Esophagus muscularis mucosa (tissue), 4 donors: ENCODE measurements at places on chromosomes 13 and 19. TPM values are rescaled to one million over a fixed set of nuclear protein-coding genes. Genes with fewer than 3 reads are reported as not detected.

- no peak for DNase-seq
Observed at GRCh38 chr13:111291908-111292307, 28.5 kb upstream of the TEX29 start.

GRCh38 chr19:43532571-43532961 lies 422 bp upstream of the ZNF575 start:
- no peak for DNase-seq

DNA sequence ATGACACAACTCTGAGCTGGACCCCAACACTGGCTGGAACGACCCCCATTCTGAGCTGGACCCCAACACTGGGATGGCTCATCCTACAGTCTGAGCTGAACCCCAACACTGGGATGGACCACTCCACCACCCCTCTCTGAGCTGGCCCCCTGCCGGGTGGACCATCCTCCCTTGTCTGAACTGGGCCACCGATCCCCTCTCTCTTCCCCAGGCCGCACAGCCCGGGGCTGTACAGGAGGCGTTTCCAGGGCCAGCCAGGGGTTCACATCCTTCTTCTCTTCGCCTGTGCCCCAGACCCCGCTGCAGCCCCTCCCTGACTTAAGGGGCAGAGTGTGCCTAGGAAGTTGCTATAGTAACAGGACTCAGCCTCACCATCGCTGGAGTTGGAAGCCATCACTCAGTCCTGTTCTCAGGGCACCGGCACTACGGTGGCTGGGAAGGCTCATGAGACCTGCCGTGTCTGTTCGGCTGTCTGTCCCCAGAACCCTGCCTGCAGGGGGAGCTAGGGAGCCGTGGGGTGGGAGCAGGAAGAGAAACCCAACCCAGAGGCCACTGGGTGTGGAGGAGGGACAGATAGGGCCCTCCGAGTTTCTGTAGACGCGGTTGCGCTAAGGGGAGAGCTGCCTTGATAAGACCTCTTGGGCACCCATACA lies 3.7 kb downstream of the PRKACA start:
- no peak for DNase-seq

DNA sequence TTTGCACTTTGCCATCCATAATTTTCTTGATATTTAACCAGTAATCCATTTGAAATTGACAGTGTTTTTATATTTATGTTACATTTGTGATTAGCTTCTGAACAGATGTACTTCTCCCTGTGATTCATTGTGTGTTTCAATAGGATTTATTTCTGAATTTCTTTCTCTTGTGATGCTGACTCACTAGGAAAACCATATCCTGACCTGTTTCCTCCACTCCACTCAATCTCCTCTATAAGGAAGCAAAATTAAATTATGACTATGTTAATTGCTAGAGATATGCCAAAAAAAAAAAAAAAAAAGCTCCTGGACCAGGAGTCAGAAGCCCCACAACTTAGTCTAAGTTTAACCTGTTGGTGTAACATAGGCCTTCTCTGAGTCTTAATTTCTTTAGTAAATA lies 614.6 kb upstream of the SPRY2 start:
- no peak for DNase-seq

GRCh38 chr19:34722353-34722752 lies 11.7 kb upstream of the ZNF181 start:
- DNase-seq: no peak

DNA sequence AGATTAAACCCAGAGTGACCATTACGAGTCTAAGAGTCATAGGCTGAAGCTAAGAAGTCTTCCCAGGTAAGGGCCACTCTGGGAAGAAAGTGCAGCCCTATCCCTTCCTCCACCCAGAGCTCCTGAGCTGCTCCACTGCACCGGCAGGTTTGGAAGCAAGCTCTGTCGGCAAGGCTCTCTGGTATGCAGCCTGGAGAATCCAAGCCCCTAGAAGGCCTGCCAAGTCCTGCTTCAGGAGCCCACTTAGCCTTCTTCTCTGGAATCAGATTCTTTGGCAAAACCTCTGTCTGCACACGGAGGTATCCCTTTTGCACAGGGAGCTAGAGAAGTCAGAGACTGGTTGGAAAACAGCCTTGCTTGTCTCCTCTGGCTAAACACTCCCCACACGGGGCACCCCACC lies 58.5 kb downstream of the CEBPG start:
- DNase-seq: no peak

DNA sequence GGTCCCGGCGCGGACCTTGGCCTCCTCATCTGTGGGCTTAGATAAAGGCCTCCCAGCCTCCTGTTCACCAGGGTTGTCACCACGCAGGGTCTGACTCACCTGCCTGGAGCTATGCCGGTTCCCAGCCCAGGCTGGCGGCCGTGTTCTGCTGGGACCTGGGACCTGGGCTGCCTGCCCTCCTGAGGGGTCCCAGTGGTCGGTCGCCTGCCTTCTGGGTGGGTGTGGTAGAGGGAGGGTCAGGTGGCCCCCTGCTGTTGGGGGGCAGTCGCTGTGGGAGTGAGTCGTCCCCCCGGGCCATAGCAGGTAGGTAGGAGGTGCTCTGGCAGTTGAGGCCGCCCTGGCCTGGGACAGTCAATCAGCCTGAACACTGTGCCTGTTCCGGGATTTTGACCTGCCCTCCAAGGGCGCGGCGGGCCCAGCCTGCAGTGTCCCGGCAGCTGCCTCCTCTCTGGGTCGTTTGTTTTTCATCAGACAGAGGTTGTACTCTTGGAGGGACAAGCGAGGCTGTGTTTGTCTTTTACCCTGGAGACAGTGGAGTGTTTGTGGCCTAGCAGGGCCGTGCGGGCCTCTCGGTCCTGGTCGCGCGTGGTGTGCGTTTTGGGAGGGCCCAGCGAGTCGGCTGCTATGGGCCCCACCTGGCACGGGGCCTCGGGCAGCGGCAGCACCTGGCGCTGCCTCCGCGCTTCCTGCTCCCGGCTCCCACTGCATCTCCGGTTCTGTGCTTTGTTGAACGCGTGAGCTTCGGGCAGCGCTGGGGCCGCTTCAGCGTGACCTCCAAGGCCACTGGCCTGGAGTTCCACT lies 2.6 kb downstream of the ADAT3 start:
- DNase-seq: no peak

- DNase-seq: no peak
Observed at GRCh38 chr13:79662882-79663281, 181.9 kb downstream of the NDFIP2 start.

- DNase-seq: no peak
Observed at GRCh38 chr13:72523049-72523448, 204.4 kb downstream of the MZT1 start.

Gene IL27RA
- total RNA-seq: 3.0 TPM

- no peak for DNase-seq
Observed at GRCh38 chr13:114237415-114238112, 2.9 kb downstream of the CDC16 start.

DNA sequence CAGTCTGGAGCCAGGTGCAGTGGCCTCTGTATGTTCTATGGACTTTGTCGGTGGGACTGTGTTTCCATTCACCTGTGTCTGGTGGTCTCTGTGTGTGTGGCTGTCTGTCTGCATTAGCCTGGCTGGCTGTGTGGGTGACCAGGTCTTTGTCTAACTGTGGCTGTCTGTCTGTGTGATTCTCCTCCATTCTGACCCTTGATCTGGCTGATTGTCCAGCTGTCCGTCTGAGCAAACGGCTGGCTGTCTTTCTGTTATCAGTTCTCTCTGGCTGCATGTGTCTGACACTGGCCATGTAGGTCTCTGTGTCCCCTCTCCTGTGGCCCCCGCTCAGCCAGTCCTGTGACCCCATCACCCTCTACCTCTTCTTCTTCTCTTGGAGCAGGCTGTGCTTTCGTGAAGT lies 53.2 kb downstream of the CELF5 start:
- DNase-seq: no peak

GRCh38 chr13:35925669-35926068 lies 205.5 kb downstream of the DCLK1 start:
- no peak for DNase-seq

DNA sequence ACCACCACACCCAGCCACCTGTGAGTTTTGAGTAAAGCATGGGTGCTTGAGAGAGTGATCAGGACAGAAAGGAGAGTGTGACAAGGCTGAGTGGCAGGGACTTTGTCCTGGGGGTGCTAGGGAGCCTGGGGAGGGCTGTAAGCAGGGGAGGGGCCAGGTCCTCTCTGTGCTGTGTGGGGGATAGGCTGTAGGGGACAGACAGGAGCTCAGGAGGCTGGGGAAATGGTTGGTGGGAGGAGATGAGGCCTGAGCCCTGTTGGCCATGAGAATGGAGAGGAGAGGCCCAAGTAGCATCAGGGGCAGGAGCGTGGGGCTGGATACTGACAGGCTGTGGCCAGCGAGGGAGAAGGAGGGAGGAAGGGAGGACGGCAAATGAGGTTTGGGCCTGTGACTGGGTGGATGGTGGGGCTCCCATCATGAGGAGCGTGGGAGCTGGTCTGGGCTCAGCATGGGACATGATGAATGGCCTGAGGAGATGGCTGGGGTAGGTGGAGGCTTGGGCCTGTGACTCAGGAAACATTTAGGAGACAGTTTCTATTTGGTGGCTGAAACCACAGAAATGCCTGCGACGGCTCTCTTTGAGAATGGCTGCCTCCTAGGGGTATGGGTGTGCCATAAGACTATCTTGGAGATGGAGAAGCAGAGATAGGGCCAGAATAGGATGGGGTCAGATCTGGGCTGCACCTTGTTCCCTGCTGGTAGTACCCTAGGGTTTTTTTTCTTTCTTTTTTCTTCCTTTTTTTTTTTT lies 25.0 kb downstream of the GRIN2D start:
- no peak for DNase-seq

DNA sequence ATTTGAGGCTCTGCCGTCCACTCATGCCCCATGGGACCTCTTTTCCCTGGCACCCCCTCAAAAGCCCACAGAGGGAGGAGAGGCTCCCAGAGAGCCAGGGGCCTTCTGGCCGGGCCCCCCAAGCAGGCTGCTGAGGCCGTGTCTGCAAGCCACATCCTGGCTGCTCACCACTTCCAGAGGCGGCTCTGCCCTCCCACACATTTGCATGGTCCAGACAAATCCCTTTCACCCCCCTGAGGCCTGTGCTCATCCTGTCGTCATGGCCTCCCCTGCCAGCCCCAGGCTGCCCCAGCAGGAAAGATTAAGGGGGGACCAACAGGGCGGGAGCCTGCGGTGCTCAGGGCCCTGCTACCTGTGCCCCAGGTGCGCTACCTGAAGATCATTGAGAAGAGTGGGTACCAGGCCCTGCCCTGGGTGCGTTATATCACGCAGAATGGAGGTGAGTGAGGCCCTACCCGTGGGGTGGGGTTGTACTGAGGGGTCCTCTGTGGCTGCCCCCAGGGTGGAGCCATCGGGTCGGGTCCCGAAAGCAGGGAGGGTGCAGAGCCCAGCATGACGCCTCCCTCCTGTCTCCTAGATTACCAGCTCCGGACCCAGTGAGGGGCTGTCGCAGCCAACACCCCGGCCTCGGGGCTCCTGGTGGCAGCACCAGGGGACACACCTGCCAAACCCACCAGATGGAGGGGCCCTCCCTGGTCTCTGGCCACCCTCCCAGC lies 36.3 kb downstream of the AP1M1 start:
- no peak for DNase-seq

DNA sequence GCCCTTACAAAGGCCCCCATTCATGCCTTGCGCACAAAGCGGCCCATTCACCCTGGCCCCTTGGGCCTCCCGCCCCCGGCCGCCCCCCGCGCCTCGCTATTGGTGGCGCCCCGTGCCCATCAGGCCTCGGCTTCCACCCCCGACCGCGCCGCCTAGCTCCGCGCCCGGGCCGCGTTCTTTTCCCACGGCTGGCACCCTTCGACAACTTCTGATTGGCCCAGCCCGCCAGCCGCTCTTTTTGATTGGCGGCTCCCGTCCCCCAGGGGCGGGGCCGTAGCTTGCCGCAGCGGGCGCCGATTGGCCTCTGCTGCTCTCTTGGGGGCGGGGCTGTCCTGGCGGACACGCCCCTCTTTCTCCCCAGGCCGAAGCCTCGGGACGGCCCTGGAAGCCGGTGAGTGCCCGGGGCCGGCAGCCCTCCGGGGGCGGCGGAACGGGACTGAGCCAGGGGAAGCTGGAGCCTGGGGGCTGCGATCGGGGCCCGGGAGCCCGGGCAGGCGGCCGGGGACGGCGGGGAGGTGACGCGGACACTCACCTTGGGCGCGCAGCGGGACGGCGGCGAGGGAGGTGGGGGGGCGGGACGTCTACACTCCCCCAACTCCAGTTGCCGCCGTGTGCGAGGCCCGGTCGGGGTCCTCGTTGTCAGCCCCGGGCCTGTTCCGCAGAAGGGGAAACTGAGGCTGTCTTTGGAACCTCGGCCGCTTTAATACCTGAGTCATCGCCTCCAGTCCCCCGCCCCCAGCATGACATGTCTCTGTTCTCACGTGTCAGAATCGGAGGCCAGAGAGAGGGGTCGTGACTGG lies at the start of gene MYH14:
Gene MYH14, plus strand, starts transcription at position 342 of the 800 bp plus-strand sequence. CDS start 6,744 bp downstream, outside the sequence.
- DNase-seq: peak; percentile 93

Gene ZNF30
- 9.6 TPM for total RNA-seq

DNA sequence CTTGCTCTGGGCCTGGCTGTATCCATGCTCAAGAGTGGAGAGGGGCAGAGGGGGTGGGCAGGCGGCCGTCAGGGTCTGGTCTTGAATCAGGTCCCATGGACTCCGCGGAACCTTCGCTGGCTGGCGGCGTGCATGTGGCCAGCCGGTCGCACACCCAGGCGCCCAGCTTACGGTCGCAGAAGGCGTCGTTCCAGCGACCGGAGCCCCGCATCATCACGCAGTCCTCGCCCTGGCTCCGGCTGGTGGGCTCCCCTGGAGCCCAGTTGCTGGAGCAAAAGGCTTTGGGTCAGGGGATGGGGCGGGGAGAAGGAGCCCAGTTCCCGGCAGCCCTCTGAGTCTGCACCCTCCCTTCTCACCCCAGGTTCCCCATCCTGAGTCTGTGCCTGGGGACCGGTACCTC lies 8.5 kb downstream of the TRAPPC5 start:
- DNase-seq: no peak

- no peak for DNase-seq
Observed at GRCh38 chr19:56705939-56706338, 34.4 kb upstream of the ZNF835 start.

GRCh38 chr19:44865196-44865767 lies 19.2 kb downstream of the NECTIN2 start:
- DNase-seq: no peak

Gene URAD
- total RNA-seq: not detected

GRCh38 chr13:43316946-43317353 lies 293.6 kb downstream of the DNAJC15 start:
- DNase-seq: no peak

- DNase-seq: no peak
Observed at GRCh38 chr13:74132776-74133656, 1.2 kb downstream of the KLF12 start.
